ENCODE measurements at places on chromosomes 5 and 9.

DNA sequence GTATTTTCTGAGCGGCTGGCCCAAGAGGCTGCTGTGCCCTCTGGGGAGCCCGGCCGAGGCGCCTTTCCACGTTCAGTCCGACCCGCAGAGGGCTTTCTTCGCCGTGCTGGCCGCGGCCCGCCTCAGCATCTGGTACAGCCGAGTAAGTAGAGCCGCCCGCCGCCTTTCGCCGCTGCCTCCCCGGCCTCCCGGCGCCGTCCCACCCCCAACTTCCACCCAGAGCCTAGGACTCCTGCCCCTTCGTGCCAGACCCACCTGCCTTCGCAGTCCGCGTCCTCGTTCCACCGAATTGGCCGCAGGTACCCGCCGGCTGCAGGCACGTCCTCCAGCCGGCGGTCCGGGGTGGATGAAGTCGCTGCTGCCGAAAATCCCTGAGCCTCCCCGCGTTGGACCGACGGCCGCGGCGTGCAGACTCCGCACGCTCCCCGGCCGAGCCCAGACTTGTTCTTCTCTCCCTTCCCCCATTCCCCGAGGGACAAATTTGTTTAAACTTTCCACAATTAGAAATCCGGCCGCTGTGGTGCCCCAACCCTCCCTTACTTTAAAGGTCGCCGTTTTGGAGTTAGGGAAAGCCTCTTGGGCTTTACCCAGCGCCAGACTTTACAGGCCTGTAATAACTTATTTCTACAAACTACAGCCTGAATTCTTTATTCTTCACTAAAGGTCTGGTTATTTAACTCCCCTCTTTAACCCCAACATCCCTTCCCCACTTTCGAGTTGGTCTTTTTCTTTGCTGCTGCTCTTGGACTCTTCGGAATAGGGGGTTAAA lies 589 bp downstream of the RIC1 start:
- peak; percentile 42 for DNase-seq

- no peak for DNase-seq
Observed at GRCh38 chr5:178338750-178339144, 106.1 kb upstream of the PHYKPL start.

- DNase-seq, result no peak
Observed at GRCh38 chr5:63794979-63795378, 167.3 kb downstream of the HTR1A start.

GRCh38 chr9:72734631-72735030 lies 213.2 kb downstream of the TMC1 start:
- DNase-seq, result no peak

DNA sequence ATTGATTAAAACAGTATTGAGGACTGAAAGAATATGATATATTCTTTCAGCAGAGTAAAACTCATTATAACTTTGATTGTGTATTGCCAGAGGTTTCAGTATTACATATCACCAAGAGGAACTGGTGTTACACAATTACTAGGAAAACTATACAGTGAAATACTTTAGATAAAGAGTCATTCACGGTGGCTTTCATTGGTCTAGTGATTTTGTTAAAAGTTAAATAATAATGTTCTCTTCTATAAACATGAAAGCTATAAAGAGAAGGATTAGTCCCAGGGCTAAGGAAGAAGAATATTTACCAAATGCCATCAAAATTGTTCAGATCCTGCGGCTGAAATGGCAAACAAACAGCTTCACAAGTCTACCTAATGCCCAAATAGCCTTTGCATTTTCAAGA lies 306.2 kb downstream of the SEMA5A start:
- no peak for DNase-seq

DNA sequence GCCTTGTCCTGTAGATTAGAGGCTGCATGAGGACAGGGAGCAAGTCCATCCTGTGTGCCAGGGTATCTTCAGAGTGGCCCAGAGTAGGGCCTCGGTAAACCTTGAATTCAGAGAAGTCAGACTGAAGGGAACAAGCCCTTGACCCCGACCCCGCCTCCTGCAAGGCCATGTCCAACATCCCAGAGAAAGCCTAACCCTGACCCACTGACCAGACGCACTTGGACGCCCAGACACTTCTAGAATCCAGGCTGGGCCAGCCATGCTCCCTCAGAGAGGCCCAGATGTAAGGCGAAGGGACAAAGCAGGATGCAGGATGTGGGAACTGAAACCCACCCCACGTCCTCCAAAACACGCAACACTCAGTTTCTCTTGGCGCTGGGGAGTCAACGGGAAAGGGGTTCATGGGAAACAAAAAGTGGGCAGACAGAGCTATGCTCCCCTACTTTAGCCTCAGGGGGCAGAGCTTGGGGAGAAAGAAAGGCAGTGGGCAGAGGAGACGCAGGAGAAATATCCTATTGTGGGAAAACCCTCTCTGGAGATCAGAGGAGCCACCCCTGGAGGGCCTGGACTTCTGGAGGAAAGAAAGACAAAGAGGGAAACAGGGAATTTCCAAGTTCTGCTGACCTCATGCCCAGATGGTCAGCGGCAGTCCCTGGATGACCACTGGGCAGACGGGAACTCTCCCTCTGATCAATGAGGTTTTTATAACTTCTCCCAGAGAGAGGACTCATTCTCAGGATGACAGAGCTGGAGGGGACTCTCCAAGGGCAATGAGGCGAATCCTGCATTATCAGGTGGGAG lies 13.0 kb downstream of the TNIP1 start:
- no peak for DNase-seq

- DNase-seq, result no peak
Observed at GRCh38 chr9:121538221-121538620, 38.6 kb upstream of the GGTA1 start.

Measured in globus pallidus (tissue), 1 donor.